ENCODE measurements at places on chromosomes 2 and 18.

GRCh38 chr2:68463287-68463877, 3.7 kb downstream of the FBXO48 start:
- DNase-seq, result no peak

DNA sequence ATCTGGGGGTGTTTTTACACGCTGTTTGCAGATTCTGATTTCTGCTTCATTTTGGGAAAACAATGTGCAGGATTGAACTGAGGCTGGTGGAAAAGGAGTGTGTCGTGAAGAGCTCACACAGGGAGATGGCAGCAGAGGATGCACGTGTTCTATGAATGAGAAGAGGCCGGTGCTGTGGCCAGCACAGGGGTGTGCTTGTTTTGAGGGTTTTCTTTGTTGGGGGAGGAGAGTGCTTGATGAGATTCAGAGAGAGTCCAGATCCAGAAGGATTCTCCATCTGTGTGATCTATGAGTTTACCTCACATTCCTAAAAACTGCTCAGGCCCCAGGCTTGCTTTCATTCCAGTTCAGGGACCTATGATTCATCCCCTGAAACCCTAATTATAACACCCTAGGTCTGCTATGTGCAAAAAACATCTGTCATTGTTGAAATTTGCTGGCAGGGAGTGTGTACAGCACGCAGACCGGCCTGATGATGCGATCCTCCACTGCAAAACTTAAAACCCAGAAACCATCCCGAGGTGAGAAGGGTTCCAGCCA, 12.1 kb downstream of the TGFA start:
- no peak for DNase-seq

- DNase-seq, result no peak
These were observed 774.1 kb upstream of the LRRTM1 start for GRCh38 chr2:81078631-81079030.

GRCh38 chr2:42792583-42793333, at the start of gene HAAO:
HAAO (minus strand) TSS chr2:42792583; CDS start chr2:42792536, 47 bp downstream.
- DNase-seq, result peak; percentile 83

GRCh38 chr2:109346601-109347228, 217.7 kb downstream of the SH3RF3 start:
- DNase-seq, result no peak

GRCh38 chr2:152127628-152128027, 28.8 kb upstream of the CACNB4 start:
- DNase-seq, result no peak

- no peak for DNase-seq
These were observed 506.8 kb upstream of the ZEB2 start for GRCh38 chr2:145026456-145027455.
